ENCODE measurements at places on chromosomes 7 and 10.

DNA sequence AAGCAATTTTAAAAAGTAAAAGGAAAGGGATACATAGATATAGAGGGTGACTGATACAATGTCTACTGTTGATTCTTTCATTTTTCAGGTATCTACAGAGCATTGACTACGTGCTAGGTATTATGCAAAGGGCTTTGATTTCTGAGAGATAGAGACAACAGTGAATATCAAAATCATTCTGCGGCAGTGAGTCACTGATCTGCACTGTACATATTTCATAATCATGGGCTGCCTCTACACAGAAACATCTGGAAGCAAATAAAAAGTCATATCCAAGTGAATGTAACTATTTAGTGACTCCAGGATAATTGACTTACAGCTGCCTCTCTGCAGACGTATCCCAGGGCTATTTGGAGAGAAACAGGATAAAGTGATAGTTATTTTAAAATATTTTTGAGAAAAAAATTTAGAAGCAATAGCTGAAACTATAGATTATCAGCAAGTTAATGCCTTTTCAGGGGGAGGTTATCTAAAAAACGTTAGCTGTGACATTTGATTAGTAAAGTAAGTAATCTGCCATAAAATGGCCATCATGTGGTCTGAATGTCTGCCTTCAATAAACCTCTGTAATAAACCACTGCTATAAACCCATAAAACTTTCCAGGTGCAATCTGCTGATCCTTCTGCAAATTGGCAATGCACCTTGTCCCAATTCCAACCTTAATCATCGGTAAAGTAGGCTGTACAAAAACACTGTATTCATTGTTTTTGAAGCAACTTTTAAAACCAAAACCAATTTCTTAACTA is 43.7 kb downstream of the CPXM2 start:
- DNase-seq = peak; percentile 24

DNA sequence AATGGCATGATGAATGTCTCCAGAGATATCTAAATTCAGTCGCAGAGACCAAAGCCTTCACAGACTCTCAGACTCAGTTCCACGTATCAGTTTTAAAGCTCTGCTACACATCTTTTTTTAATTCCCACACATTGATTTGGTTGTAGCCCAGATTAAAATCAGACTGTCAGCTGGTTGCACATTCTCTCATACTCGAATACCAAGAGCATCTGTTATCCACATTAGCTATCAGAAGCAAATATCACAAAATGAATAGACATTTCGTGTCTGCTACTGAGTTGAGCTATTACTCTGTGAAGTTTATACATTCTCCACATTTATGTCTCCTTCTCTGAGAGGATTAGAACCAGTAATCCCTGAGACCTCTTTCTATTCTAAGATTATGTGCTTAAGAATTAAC is 229.2 kb downstream of the GPAM start:
- no peak for DNase-seq

DNA sequence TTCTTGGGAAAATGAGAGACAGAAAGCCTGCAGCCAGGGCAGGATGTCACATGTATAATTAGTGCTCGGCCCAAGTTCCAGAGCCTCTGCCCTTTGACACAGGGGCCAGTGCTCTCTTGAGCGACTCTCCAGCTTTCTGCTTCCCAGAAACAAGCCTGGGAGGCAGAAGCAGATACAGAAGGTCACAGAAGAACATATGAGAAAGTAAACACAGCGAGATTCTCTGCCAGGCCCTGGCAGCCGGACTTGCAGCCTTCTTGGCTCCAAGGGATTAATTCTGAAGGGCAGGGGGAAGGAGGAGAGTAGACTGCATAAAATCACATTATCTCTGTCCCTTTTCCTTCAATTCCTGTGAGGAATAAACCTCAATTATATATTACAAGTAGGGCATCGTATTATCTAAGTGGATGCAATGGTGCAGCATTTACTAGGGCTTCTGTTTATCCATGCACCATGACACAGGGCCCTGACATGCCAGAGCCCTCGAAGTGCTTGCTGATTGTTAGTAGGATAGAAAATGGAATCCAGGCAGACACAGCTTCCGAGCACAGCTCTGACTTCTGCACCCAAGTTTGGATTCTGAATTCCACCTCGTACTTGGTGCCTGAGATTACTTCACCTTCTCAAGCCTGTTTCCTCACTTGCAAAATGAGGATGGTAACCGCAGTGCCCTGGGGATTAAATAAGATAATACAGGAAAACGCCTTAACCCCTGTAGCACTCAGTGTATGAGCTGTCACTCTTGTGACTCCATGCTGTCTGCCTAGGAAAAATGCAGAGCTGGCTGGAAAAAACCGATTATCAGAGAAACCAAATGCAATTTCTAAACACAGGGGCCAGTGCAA is 536.5 kb downstream of the TNS3 start:
- peak; percentile 32 for DNase-seq

DNA sequence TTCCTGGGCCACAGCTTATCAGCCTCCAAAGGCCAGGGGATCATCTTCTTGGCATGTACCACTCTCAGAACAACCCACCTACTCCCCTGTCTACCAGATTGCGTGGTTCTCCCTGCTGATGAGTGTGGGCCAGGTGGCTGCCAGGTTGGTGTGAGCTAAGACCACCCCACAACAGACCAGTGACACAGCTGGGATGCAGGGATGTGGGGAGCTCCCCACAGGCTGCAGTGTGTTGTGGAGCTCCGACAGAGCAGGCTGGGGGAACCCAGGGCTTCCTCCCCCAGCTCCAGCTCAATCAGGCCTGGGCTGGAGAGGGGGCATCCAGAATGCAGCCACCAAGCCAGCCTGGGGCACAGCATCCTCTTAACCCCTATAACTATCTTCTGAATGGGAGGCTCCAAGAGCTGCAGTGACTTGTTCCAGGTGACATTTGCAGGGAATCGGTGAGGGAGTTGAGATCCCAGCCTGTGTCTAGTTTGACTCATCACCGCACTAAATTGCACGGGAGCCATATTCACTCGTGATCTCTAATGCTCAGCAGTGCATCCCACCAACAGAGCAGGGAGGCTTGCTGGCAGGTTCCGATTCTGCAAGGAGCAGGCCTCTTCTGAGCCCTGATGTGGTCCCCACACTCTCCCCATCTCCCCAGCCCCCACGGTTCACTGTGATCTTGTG is 596 bp upstream of the GDF2 start:
- no peak for DNase-seq

GRCh38 chr7:139993169-139993568 is 69.6 kb downstream of the PARP12 start:
- no peak for DNase-seq

DNA sequence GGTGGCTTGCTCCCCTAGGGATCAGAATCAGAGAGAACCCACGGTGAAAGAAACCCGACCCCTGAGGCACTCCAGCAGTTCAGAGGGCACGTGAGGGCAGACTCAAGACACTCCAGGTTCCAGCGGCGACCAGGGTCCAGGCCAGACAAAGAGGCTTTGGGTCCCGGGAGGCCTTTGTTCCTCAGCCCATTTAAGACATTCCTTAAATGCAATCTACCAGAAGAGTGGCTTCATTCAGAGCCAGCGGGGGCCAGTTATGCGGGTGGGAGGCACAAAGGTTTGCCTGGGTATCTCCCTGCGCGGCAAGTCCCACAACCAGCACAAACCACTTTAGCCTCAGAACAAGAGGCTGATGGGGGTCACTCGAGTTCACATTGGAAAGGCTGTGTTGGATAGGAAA is 53.6 kb downstream of the AFAP1L2 start:
- no peak for DNase-seq

GRCh38 chr7:12974451-12975166 is 287.2 kb downstream of the ARL4A start:
- no peak for DNase-seq

DNA sequence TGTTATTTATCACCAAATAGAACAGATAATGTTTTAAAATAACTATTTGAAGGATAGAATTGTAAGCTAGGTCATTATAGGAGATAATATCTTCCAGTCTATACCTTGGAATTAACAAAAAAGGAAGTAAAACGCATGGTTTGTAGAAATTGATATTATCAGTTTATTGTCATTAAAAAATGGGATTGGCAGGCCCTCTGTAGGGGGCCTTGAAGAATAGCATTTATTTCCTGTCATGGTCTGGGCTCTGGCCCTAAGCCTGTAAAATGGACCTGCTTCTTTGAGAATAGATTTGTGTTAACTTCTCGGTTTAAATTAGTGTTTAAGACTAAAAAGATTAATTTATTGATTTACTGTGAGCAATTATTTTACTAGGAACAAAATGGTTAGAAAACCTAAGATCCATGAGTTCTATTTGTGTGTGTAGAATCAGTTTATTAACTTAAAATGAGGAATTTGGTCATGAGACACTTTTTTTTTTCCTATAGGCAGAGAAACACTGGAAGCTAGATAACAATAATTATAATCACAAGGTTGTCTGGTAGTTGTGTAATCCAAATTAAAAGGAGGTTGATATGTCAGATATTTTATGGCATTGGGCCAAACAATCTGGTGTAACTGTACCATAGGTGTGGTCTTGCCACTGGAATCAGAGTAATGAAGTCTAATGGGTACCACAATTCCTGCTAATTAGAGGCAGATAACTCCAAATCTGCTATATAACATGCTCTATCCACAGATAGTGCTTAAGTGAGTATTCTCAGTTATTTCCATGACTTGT is 197.4 kb upstream of the FOXP2 start:
- DNase-seq = no peak

DNA sequence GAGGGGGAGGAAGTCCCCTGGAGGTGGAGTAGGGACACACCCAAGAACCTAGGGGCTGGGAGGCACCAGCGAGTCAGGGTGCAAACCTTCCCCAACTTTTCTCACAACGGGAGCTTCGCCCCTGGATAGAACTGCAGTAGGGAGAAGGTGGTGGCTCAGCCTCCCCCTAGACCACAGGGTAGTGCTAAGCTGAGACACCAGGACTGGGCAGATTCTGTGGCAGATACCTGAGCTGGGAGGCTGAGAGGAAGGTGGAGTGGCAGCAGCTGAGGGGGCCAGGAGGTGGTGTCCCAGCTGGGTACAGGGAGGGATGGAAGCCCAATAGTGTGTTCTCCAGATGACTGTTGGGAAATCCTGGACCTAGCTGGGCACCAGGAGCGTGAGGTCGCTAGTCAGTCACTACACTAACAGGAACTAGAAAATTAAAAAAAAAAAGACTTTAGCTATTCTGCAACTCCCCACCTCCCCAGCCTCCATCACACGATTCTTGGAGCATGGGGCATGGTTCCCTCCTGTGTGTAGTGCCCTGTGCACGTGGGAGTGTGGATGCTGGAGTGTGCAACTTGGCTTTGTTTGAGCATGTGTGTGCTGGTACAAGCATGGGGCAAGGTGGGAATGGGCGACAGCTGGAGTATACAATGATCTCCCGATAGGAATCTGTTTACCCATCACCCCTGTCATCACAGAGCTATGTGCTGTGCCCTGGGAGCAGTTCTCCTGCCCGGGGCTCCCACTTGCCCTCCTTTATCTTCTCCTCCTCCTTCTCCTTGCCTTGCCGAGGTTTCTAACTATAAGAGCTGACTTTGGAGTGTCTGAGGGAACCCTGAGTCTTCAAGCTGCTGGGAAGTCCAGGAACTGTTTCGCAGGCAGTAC is 8.8 kb upstream of the TRPV6 start:
- DNase-seq = no peak

DNA sequence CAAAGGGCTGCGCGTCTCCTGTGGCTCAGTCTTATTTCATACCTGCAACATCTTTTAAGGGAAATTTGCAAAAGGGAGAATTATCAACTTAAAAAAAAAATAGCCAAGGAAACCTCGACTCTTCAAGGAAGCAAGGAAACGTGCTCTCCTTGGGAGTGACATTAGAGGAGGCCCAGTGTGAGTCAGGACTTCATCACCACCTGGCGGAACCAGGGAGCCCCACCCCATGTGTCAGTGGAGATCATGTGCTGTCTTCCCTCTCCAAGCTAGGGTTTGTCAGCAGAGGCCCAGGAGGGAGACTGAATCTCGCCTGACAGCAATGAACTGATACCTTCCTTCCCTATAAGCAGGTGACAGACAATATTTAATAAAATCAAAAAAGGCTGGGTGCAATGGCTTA is 28.9 kb downstream of the POR start:
- DNase-seq = peak; percentile 28

GRCh38 chr7:739455-739982 is 12.4 kb upstream of the PRKAR1B start:
- DNase-seq = no peak

GRCh38 chr10:122237331-122237990 is 33.6 kb upstream of the BTBD16 start:
- no peak for DNase-seq

DNA sequence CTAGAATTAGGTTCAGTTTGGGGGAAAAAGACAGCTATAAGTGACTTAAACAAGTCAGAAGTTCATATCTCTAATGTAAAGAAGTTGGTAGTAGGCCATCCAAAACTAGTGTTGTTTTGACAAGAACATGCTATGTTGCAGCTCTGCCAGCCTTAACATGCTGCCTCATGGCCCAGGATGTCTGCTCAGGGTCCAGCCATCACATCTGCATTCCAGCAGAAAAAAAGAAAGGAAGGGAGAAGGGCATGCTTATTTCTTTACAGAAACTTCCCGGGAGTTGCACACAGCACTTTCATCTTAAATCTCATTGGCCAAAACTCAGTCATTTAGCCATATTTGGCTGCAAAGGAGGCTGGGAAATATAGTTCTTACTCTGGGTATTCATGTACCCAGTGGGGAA is 400.4 kb upstream of the PODXL start:
- no peak for DNase-seq

- no peak for DNase-seq
These were observed 16.6 kb downstream of the IDI2 start for GRCh38 chr10:1009071-1009494.

DNA sequence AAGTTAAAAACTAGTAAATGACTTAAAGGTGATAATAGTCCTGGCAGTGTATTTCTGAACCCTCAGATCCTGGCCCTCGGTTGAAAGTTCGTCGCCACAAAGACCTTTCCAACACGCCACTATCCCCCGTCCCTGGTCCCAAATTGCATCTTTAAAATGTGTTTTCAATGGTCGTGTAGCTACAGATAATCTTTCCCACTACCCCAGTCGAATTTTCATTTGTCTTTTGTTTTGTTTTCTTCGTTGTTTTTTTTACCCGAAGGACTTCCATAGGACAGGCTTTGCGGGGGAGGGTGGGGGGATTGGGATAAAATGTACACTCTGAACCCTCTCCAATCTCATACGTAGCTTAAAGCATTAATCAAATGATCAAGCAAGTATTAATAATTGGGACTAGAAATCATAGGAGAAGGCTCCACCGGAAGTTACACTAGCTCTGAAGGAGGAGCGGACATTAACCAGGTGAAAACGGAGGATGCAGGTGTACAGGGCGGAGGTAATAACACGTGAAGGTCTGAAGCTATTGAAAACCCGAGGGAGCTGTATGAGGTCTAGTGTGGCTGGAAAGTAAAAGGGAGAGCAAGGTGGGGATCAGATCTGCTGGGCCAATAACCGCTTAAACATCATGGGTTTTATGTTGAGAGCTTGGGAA is 32.8 kb upstream of the PHF14 start:
- no peak for DNase-seq

- DNase-seq = no peak
These were observed 13.6 kb downstream of the OPTN start for GRCh38 chr10:13113544-13113943.

GRCh38 chr7:43485580-43485979 is 97.3 kb upstream of the STK17A start:
- no peak for DNase-seq
